Neural progenitor cell (in vitro differentiated cells): ENCODE measurements at places on chromosomes 12 and 14.

GRCh38 chr12:108712925-108713203, 18.5 kb downstream of the CORO1C start:
- DNase-seq: no peak

GRCh38 chr12:57142121-57142520, 5.3 kb downstream of the LRP1-AS start:
- no peak for DNase-seq

GRCh38 chr12:100398307-100398706, 41.4 kb downstream of the SLC17A8 start:
- DNase-seq: no peak

GRCh38 chr14:57796556-57796955, 69.3 kb downstream of the SLC35F4 start:
- DNase-seq: no peak

- no peak for DNase-seq
These were observed 16.5 kb downstream of the HEBP1 start for GRCh38 chr12:12983420-12984035.
